Ovary (tissue), 10 donors: ENCODE measurements at places on chromosomes 11 and 22. TPM values are rescaled to one million over a fixed set of nuclear protein-coding genes. Genes with fewer than 3 reads are reported as not detected.
A peak's percentile ranks its signal among the peaks of the same experiment; 100 is the strongest.

DBX1 gene
- total RNA-seq = not detected

HBG2 gene
- 0.40 TPM for total RNA-seq

DNA sequence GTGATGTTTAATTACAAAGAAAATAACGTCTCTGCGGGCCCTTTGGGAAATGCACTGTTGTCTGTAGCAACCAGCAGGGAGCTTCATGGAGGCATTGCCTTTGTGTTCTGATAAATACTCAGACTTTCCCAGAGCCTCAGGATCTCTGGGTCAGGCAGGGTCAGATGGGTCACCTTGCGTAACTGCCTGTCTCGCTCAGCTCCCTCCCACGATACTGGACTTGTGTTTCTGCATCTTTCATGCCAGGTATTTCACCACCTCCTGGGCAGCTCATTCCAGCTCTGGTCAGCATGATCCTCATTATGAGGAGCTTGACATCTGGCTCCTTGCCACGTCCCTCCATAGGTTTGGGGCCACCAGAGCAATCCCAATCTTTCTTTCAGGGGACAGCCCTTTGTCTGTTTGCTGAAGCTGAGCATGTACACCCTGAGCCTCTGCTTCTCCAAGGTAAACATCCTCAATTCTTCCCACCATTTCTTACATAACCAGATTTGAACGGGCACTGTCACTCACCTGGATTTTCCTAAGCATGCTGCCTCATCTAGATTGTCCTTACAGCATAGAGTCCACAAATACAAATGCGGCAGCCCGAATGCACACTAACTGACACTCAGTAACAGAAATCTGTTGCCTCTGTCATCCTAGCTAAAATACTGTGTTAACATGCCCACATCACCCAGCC lies 162.3 kb downstream of the LARGE1 start:
- no peaks in the 10 kb centered on the region for H3K36me3 ChIP-seq
- no peaks in the 10 kb centered on the region for H3K27me3 ChIP-seq
- no peak overlapping the region for H3K4me3 ChIP-seq
- H3K27ac ChIP-seq = no peak overlapping the region
- no peaks in the 10 kb centered on the region for H3K4me1 ChIP-seq

DNA sequence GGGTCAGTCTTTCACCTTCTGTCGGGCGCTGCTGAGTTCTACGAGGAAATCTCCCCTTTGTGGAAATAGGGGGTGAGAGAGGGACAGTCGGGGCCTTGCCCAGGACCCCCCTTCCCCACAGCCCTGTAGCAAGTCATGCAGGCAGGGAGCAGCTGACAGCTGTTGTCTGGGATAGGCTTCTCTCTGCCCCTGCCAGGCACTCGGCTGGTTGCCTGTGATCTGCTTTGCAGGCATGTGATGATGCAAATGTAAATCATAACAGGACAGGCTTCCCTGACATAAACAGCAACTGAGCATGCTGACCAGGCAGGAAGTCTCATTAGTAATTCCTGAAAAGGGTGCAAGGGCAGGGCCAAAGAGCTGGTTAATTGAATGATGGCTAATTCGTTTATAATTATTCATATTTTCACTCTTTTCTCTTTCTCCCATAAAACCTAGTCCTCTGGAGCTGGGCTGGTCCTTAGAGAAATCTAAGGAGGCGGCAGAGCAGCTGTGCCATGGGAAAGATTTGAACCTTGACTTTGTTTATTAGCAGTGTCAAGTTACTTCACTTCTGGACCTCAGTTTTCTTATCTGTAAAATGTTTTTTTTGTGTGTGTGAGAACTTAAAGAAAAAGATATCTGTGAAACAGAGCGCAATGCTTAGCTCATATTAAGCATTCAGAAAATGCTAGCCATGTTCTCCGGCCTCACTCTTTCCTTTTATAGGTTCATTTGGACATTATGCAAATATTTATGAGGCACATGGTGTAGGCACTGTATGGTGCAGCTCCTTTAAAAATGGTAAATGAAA lies 129.7 kb downstream of the LDLRAD3 start:
- no peak overlapping the region for H3K4me3 ChIP-seq
- no peaks in the 10 kb centered on the region for H3K27me3 ChIP-seq
- peak overlapping the region; percentile 65 for H3K27ac ChIP-seq
- peaks cover 11% of the 10 kb centered on the region for H3K4me1 ChIP-seq

DNA sequence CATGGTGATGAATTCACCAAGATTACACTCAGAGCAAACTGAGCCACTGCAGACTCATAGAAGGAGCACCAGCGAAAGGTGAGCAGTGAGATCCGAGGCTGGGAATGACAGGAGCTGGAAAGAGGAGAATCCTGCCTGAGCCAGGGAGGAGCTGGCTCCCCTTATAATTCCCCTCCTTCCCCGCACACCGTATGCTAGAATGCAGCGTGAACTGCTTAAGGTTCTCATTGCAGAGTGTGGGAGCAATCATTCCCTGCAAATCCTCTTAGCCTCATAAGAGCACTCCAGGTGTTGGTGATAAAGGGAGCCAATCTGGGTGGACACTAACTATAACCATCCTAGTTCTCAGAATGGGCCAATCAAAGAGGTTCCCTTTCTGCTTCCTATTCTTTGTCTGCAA lies 127.6 kb upstream of the TEAD1 start:
- no peaks in the 10 kb centered on the region for H3K36me3 ChIP-seq
- H3K4me3 ChIP-seq = no peak overlapping the region
- no peaks in the 10 kb centered on the region for H3K4me1 ChIP-seq
- no peak for DNase-seq
